ENCODE measurements at places on chromosomes 12 and 14.

DNA sequence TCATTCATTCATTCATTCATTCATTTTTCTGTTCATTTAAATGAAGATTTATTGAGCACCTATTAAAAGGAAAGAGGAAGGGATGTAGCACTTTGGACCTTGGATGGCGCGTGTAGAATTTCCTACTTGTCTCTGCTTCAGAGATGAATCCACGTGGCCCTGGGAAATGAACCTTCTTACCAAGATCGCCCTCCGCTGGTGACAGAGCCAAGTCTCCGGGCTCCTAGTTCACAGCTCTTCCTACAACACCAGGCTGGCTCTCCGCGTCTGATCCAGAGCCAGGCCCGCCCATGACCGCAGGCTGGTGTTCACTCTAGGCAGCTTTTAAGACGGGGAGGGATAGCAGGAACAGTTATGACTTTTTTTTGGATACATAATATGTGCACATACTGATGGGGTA lies 70.9 kb upstream of the PIWIL1 start:
- DNase-seq = no peak

DNA sequence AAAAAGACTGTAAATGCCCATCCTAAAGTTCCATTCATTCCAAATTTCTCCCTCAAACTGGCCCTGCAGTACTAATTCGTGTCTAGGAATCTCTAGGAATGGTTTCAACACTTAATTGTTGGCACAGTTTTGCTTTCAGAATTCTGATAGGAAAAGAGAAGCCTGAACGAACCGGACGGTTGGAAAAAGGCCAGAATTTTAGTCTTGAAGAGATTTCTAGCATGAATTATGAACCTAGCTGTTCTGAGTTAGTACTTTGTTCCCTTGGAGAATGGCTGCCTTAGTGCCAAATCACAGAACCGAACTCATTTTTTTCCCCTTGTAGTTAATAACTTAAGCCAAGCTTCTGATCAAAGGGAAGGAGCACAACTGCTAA lies 262.6 kb downstream of the ADAMTS20 start:
- DNase-seq = no peak

GRCh38 chr14:96824283-96824682 lies 27.1 kb downstream of the VRK1 start:
- no peak for DNase-seq

GRCh38 chr12:89288959-89289358 lies 63.3 kb downstream of the DUSP6 start:
- DNase-seq = no peak

DNA sequence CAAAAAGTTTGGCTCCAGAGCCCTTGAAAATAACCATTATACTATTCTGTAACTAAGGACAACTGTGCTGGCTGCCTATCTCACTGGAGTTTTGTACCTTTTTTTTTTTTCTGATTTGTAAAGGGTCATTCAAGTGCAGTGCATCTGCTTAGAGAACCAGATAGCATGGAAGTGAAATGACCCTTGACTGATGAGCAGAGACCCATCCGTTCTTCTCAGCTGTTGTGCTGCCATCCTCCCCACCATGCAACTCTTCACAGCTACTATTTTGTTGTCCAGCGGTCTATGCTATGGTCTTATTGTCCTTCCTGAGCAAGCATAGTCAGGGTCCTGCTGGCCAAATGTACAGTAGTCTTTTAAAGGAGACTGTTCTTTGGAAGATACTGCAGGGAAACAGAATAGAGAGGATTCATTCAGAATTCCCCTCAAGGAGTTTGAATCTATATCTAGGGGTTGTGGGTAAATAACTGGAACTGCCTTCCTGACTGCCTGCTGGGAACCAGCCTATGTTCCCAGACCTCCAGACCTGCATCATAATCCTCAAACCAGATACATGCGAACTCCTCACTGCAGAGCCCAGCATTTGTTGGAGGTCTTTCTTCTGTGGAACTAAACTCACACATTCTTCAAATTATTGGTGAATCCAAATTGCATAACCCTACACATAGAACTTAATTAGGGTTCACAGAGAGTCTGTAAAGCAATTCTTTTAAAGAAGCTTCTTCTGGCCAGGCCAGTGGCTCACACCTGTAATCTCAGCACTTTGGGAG lies 41.1 kb downstream of the GPR19 start:
- DNase-seq = no peak

- peak; percentile 64 for DNase-seq
Measured at GRCh38 chr14:101965181-101965544, 790 bp downstream of the DYNC1H1 start.

DNA sequence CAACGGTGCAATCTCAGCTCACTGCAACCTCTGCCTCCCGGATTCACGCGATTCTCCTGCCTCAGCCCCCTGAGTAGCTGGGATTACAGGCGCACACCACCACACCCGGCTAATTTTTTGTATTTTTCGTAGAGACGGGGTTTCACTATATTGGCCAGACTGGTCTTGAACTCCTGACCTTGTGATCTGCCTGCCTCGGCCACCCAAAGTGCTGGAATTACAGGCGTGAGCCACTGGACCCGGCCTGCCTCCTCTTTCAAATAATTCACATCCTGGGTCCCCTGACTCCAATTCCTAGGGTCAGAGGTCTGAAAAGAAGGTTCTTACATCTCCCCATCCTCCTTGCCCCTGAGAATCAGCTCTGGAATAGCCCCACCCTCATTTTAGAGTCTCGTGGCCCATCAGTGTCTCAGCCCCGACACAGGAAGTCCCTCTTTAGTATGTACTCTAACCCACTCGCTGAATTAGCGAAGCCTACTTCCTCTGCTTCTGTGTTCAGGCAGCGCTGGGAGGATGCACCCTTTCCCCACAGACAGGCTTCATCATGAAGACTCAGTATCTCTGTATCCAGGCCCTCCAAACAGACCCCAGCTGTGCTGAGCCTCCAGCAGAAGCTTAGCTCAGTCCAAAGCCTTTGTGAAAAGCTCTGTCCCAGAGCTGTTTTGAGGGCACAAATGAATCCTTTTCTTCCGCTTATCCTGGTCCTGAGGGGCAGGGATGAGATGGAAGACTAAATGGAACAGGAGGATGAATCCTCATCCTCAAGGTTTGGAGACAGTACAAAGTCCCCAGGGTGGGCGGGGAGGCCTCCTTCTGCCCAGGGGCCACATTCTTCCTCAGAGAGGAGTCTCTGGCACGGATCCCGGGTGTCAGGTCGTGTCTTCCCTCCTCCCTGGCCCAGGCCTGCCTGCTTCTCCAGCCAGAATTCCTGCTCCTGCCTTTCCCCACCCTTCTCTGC lies 3.5 kb downstream of the LPAR5 start:
- no peak for DNase-seq

DNA sequence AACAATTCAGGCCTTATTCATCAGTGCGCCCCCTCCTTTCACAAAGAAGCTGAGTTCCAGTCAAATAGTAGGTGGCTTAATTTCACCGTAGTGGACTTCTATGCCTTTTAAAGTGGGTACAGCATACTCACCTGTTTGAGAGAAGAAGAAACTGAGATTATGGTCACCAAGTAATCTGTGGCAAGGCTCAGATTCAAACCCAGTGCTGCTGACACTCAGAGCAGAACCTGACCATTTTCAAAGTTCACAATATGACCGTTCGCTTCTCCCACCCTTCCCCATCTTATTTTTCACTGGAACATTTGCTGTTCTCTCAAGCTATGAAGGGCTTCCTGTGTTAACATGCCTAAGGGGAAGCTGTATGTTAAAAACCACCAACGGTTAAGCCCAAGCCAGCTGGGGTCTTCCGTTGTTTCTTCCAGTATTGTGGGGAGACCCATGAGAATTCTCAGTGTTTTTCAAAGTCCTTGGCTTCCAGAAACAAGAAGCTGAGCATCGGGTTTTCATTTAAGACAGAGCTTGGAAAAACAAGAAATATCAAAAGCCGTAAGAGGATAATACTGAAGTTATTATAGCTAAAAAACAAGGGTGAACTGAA lies 6.1 kb upstream of the PSMA6 start:
- no peak for DNase-seq

DNA sequence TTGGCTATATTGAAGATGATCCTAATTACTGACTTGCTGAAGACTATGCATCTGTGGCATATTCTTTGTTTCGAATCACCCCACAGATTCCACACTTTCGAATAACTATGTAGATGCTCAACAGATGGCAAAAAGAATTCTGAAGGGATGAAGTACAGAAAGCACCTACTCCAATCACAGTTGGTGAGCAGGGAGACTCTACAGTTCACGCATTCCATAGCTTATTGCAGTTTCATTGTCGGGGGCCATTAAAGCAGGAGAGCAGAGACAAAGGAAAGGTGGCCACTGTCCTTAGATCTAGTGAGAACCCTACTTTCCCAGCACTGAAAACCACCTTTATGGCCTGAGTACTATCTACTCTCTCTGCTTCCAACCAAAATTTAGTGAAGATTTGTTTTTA lies 191.9 kb downstream of the STXBP6 start:
- DNase-seq = no peak

GRCh38 chr12:105679982-105680381 lies 349.5 kb downstream of the C12orf75 start:
- DNase-seq = no peak

DNA sequence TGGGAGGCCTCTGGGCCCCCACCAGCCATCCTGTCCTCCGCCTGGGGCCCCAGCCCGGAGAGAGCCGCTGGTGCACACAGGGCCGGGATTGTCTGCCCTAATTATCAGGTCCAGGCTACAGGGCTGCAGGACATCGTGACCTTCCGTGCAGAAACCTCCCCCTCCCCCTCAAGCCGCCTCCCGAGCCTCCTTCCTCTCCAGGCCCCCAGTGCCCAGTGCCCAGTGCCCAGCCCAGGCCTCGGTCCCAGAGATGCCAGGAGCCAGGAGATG lies 729 bp upstream of the GAPDH start:
- no peak for DNase-seq

DNA sequence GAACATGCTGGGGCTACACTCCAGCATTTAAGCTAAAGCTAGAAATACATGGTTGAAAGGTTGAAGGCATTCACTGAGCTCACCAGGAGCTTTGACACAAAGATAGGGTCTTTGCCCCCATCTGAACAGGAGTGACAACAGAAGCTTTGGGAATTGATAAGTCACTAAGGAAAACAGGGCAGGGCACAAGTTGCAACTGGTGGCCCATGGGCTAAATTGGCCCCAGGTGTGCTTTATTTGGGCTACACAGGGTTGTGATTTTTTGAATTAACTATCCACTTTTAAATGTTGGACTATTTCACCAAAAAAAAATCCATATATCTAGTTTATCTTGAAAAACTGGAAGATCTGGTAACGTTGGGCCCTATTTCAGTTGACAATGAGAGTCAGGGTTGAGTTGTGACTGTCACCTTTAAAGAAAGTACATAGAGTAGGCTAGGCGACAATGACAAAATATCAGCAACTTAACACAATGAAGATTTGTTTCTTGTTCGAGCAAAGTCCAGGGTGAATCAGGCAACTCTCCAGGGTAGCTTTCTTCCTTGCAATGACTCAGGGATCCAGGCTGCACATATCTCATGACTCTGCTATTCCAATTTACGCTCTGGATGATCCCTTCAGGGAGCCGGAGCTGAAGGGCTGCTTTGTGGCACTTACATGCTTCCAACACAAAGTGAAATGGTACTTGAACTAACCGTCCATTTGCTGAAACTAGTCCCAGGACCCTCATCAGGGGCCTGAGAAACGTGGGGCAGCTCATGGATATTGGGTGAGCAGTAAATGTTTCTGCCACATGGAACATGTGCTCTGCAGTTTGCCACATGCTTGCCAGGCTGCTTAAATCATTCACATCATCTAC lies 13.3 kb upstream of the EIF4B start:
- DNase-seq = no peak

- DNase-seq = no peak
Measured at GRCh38 chr14:39212693-39213092, 21.0 kb upstream of the MIA2 start.

- DNase-seq = no peak
Measured at GRCh38 chr14:33618361-33619105, 332.3 kb downstream of the EGLN3 start.

DNA sequence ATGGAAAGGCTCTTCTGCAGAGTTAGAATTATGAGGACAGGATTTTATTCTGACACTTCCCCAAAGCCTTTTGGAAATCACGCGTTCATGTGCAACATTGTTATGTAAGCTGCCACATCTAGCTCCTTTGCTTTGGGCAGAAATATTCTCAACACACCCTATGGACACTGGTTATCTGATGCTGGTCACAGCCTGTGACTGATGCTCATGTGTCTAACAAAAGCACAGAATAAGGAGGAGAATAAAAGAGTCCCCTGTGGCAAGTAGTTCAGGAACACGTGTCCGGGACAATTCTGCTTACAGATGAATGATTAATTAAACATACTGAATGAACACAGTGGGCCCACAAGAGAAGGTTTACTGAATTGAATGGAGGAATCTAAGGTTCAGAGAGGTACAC lies 22.1 kb downstream of the FOXN3 start:
- DNase-seq = no peak

GRCh38 chr14:31992011-31992447 lies 85.1 kb upstream of the ARHGAP5 start:
- no peak for DNase-seq

DNA sequence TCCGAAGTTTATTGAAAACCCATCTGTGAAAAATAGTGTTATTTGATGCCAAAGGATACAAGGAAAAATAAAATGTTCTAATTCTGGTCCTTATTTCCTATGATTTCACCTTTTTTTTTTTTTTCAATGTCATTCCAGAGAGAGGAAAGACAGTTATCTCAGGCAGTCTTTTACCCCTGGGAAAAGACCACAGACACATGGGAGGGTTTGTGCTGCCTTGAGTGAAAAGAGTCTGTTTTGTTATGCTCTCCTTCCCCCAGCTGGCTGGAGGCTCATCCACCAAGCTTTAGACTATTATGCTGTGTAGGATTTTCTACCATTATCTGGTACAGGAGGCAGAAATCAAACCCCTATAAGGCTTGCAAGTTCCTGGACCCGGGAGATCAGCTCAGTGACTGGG lies 151.8 kb downstream of the CRADD start:
- DNase-seq = no peak

DNA sequence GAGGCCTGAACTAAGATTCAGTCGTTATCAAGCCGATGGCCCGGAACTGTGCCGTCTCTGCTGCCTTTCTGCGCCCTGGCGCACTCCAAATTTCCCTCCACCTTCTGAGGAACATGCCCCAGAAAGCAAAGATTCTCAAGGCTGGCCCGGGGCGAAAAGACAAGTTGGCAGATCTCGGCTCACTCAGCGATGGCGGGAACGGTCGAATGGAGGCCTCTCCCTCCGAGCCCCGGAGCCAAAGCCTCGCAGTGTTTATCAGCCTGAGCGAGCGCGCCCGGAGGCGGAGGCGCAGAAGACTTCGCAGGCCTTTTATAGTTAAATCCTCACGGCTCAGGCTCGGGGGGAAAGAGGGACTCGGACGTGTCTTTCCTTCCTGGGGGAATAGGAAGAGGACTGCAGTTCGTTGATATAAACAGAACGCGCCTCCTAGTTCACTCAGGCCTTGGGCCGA lies 5.6 kb downstream of the TBX5 start:
- no peak for DNase-seq

DNA sequence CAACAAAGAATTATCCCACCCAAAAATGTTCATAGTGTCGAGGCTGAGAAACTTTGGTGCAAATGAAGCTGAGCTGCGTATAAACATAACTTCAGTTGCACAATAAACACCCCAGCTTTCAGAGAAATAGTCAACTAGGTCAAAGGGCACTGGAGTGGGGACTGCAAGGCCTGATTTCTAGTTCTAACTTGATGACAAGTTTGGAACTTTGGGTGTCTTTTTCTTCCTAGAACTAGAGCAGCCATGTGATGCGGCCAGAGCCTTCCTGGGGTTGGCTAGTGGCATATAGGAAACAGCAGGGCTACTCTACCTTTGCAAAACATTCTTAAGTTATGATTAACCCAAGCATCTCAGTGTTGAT lies 298.4 kb upstream of the AMIGO2 start:
- DNase-seq = no peak

GRCh38 chr12:5997260-5997659 lies 52.2 kb upstream of the ANO2 start:
- DNase-seq = no peak

Measured in HuH-7.5 (cell line).